ENCODE measurements at places on chromosomes 1 and 21.

- DNase-seq = no peak
Measured at GRCh38 chr1:155287987-155288543, 10.8 kb downstream of the HCN3 start.

GRCh38 chr1:63748046-63748580, 25.7 kb upstream of the ROR1 start:
- no peak for DNase-seq

DNA sequence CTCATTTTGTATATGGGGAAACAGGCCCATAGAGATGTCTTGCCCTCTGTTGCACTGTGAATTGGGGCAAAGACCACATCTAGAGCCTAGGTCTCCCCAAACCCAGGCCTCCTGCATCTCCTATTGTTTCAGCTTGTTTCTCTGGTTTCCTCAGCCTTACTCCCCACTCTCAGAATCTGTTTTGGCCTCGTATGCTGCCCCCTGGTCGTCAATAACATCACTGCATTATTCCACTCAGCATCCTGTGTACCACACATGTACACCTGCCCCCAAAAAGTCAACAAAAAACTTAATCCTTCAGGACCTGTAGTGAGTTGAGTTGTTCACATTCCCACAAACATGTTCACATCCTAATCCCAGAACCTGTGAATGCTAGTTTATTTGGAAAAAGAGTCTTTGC, 184.8 kb downstream of the BRINP2 start:
- no peak for DNase-seq

GRCh38 chr1:58982259-58982998, 198.6 kb upstream of the JUN start:
- DNase-seq = no peak

GRCh38 chr21:21851205-21851604, 853.0 kb downstream of the NCAM2 start:
- no peak for DNase-seq

DNA sequence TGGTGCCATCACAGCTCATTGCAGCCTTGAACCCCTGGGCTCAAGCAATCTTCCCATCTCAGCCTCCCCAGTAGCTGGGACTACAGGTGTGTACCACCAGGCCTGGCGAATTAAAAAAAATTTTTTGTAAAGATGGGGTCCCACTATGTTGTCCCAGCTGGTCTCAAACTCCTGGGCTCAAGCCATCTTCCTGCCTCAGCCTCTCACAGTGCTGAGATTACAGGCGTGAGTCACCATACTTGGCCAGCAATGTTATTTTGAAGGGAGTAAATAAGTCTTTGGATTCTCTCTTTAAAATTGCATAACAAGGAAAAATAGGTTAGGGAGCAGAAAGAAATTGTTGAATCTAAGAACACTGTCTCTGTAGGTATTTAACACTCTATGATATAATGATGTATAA, 111.3 kb downstream of the RPS6KC1 start:
- no peak for DNase-seq

- DNase-seq = no peak
Measured at GRCh38 chr1:22117851-22118250, 25.0 kb downstream of the WNT4 start.

DNA sequence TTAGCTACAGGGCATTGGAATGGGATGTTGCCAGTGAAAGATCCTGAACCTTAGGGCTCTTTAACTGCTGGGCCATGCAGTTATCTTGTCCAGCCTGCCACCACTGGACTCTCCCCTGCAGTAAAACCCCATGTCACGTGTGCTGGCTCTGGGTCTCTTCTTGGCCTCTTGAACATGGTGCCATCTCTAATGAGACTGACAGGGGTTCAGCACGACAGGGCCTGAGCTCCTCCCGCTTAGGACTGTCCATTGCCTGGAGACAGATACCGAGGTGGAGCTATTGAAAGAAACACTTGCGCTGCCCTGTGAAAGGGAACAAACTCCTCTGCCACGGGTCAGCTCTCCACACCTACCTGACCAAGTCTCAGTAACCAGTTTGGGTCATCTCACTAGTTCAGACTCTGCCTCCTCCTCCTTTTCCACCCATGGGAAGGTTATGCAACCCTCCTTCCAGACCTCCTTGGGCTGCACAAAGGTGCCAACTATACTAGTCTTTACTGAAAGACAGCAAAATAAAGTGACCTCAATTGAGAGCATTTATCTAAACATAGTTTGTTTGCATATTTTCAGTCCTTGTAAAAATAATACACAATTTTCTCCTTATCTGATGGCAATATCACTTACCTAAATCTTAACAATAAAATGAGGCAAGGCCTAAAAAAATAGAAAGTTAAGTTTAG, 66.0 kb downstream of the GNG12 start:
- DNase-seq = no peak

GRCh38 chr1:17599291-17599953, 59.9 kb downstream of the ARHGEF10L start:
- no peak for DNase-seq

- DNase-seq = no peak
Measured at GRCh38 chr1:79220509-79220908, 214.0 kb upstream of the ADGRL4 start.

GRCh38 chr1:24452922-24453485, 37.4 kb downstream of the NIPAL3 start:
- DNase-seq = no peak

DNA sequence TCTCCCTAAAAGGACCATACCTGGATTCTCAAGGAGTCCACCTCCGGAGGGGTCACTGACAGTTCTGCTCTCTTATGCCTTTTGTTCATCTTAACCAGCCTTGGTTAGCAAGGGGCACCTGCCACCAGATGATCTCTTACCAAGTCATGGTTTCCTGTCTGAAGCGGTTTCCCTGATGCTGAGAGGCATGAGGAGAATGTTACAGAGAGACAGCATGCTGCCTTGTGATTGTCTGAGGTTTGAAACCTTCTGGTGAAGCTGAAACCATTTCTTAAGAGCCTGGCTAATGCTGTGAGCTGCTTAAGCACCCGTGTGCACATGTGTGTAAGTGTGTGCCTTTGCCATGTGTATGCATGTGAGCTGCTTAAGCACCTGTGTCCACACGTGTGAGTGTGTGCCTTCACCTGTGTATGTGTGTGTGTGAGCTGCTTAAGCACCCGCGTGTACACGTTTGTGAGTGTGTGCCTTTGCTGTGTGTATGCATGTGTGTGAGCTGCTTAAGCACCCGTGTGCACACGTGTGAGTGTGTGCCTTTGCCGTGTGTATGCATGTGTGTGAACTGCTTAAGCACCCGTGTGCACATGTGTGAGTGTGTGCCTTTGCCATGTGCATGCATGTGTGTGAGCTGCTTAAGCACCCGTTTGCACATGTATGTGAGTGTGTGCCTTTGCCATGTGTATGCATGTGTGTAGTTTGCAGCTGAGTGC, 136.4 kb upstream of the COL6A1 start:
- DNase-seq = no peak

DNA sequence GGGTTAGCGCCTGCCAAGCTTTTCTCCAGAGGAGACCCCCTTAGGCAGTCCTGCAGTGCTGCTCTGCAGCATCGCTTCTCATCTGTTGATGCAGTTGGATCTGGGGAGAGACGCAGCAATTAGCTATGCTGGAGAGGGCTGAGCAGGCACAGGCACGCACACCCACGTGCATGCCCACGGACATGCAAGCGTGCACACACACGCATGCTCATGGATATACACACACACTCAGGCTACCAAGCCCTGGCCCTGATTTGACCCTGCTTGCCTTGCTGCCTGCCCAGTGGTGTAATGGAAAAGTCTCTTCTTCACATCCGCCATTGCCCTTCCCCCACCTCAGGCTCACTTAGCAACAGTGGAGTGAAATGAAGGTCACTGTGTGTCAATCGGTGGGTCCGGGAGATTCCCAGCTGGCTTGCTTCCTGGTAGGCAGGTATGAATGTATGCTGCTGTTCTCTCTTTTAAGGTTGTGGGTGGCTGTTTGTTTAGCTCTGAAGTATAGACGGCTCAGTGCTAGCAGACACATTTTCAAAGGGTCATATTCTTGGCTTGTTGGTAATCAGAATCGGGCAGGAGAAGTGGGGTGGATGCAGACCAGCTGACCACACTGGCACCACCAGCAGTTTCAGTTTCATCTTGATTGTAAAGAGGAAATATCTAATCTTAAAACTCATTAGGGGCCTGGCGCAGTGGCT, 9.5 kb downstream of the ATP1B1 start:
- peak; percentile 18 for DNase-seq

DNA sequence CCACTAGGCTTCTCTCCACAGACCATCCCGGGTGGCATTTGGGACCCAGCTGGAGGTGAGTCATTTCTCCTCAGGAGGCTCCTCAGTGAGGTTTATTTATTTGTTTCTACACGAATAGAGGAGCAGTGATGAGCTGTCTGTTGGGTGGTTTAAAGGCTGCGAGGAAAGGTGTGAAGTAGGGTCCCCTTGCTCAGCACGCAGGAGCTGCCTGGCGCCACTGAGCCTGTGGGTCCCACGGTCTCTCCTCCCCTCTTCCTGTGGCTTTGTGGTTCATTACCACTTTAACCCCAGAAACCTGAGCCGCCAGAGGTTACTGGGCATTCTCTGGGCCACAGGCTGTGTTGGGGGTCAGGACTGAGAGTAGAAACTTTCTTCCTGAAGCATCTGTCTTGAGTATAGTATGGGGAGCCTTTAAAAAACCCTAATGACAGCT, 39.9 kb downstream of the IL6R start:
- DNase-seq = peak; percentile 60

DNA sequence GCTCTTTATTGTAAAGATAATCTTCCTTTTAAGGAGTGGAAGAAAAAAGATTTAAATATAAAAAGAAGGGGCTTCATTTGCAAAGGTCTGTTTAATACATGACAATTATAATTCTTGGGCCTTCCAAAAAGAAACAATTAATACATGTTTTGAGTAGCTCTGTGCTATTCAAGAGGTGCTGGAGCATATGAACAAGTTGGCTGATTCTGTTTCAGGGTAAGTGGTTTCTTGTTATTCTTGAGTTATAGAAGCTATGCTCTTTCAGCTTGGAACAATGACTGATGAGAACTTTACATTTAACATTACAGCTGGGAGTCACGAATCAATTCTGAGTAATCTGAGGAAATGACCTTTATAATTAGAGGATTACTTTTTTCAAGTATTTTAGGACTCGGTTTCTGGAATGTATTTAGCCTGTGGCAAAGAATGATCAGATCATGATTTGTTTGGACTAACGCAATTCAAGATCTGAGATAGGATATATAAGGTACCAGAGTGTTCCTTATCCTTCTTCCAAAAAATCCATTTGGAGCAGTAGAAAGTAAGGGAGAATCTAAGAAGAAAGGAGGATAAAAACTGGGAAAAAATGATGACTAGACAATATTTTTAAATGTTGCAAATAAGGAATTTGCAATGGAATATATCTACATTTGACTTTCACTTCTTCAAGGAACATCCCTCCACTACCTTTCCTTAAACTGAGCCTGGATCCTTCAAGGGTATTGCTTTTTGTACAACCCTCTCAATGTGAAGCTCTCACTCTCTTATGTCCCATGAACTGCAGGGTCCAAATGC, 77.1 kb upstream of the KCTD3 start:
- DNase-seq = no peak

GRCh38 chr1:234405676-234406075, 32.4 kb downstream of the COA6 start:
- no peak for DNase-seq

- DNase-seq = no peak
Measured at GRCh38 chr1:27006683-27007082, 6.0 kb downstream of the TENT5B start.

DNA sequence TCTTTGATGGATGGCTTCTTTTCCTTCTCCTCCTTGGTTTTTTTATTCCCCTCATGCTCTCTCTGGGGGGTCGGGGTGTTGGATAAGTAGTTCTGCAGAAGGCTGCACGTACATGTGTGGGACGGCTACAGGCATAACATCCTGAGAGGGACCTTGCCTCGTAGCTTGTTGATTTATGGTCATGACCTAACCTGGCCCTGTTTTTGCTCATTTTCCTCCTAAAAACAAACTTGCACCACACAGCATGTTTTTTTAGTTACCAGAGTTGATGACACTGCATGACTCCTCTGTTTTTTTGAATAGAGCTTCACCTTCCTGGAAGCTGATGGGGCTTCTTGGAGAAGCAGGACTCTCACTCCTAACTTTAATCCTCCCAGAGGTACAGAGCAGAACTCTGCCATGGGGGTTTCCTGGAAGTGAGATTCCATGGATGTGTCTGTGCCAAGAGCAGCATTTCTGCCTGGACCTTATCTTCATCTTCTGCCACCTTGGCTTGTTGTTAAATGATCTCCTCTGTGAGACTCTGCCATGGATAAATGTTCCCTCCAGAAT, 114.7 kb downstream of the PAPPA2 start:
- DNase-seq = no peak

- no peak for DNase-seq
Measured at GRCh38 chr1:184350573-184350972, 36.3 kb upstream of the C1orf21 start.
